ENCODE measurements at places on chromosomes 4 and X.

DNA sequence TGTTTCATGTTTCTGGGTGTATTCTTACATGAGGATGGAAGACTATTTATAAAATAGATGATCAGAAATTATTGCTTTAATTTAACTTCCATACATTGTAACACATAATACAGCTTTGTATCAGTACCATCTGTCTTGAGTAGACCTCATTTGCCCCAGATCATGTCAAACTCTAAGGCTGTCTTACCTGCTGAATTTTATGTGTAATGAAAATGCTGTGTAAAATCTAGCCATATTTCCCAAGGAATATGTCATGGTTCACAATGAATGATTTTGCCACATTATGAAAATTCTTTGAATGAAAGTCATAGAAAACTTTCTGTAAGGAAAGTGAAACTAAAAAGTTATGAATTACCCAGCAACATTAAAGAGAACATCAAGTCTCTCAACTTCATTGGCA lies 7.4 kb downstream of the BDH2 start:
- DNase-seq: no peak

- DNase-seq: no peak
These were observed 5.8 kb downstream of the TAFAZZIN start for GRCh38 chrX:154417157-154417556.

- no peak for DNase-seq
These were observed 237.4 kb downstream of the MAPK10 start for GRCh38 chr4:86122404-86122803.

DNA sequence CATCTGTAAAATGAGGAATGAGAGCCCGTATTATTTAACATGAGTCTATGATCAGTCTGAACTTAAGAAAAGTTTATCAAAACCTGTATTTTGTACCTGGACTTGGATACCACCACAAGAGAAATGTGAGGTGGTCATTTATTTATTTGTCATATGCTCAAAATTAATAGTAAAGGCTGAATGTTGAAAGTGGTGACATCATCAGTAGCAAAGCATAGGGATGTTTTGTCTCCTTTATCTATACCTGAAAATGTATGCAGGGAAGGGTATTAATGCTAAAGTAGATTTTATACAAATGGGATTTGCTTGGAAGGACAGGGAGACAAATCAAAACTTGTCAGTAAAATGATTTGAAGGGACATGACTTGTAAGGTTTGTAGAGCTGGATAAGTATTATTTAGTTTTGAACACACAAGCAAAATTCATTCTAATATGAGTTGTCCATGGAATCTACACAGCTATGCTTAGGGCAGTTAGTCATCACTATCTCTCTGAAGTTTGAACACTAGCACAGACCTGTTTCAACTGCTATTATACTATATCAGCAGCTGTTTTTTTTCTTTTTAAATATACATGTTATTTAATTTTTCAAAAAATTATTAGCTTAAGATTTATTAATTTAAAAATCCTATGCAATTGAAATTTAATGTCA lies 52.4 kb upstream of the GUCY1A1 start:
- no peak for DNase-seq

DNA sequence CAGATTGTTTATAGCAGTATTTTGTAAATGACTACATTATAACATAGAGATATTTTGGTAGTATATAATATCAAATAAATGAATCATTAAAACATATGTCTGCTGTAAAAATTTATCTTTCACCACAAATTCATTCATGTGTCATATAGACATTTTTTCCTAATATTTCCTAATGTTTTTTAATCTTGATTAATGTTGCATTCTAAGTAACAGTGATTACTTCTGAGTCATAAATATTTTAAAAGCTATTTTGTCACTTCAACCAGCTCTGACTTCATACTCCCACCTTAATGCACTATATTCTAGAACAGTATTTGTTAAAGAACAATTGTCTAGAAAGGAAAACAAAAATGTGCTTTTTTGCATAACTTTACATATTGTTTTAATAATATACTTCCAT lies 904.6 kb downstream of the CCSER1 start:
- DNase-seq: no peak

GRCh38 chr4:154958621-154959358 lies 177.7 kb downstream of the RBM46 start:
- DNase-seq: peak; percentile 41

GRCh38 chr4:176964116-176964691 lies 171.5 kb upstream of the VEGFC start:
- no peak for DNase-seq

GRCh38 chrX:41338436-41338835 lies 4.5 kb downstream of the DDX3X start:
- DNase-seq: no peak

Measured in urinary bladder (tissue), 4 donors.